ENCODE measurements at places on chromosomes 12 and 14. TPM values are rescaled to one million over a fixed set of nuclear protein-coding genes. Genes with fewer than 3 reads are reported as not detected.

GRCh38 chr12:16027002-16027401 lies 115.9 kb downstream of the DERA start:
- no peaks in the 10 kb centered on the region for H3K4me1 ChIP-seq
- no peak overlapping the region for H3K27ac ChIP-seq
- H3K27me3 ChIP-seq = no peaks in the 10 kb centered on the region

DNA sequence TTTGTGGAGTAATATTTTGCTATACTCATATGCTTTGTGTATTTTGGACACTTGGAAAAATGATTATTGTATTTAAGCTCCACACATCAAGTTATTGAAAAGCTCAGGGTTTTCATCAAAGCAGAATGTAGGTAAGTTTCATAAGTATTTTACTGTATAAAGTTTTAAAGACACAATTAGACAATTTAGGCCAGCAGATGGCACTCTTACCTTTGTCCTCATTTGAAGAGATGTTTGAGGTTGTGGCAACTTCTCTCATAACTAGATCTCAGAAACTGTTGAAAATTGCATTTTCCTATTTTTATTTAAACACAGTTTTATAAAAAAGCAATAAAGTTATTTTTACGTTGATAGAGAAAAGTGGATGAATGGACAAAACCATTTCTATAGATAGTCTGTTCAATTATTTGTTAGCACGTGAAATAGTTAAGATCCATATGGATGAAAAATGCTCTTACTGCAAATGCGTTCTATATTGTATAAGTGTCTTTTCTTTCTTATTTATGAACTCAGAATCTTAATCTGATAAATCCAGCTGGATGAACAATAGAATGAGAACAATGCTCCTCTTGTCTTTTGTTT lies 300.0 kb downstream of the AEBP2 start:
- H3K27ac ChIP-seq = no peak overlapping the region
- DNase-seq = no peak
- no peaks in the 10 kb centered on the region for H3K36me3 ChIP-seq
- no peaks in the 10 kb centered on the region for H3K4me1 ChIP-seq

DNA sequence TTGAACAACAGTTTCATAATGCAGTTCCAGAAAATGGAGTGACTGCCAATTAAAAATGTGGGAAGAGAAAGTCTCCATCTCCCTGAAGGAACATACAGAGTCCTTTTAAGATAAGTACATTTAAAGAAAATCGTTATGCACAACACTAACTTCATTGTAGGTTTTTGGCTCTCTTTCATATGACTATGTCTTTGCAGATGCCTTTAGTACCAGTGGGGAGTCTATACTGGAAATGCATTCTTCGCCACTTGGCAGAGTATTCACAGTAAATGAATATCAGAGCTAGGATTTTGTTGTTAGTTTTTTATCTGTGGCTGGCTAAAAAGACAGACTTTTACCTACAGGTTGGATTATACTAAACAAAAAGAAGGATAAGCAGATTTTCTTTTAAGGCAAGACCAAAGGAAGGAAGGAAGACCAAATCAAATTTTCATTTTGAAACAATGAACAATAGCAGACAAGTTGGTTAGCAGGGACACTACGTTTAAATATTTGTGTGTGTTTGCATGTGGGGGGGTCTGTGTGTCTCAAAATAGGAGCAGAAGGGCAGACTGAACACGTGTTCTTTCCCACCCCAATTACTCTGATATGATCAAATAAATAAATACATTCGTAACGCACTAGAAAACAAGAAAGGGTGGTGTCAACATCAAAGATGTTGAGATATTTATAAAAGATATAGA lies 124.5 kb downstream of the BTG1 start:
- no peaks in the 10 kb centered on the region for H3K36me3 ChIP-seq
- H3K27ac ChIP-seq = no peak overlapping the region
- H3K4me3 ChIP-seq = no peak overlapping the region
- no peak for DNase-seq
- no peaks in the 10 kb centered on the region for H3K27me3 ChIP-seq
- peaks cover 11% of the 10 kb centered on the region for H3K4me1 ChIP-seq

- DNase-seq = no peak
- H3K36me3 ChIP-seq = no peaks in the 10 kb centered on the region
- H3K27me3 ChIP-seq = no peaks in the 10 kb centered on the region
- no peaks in the 10 kb centered on the region for H3K4me1 ChIP-seq
- no peak overlapping the region for H3K27ac ChIP-seq
These were observed 47.4 kb downstream of the SLC35F4 start for GRCh38 chr14:57818511-57818910.

PAX9 gene
- 1.3 TPM for total RNA-seq

GRCh38 chr14:64137657-64138290 lies 156.4 kb downstream of the ESR2 start:
- peaks cover 91% of the 10 kb centered on the region for H3K36me3 ChIP-seq
- no peak for DNase-seq
- H3K4me1 ChIP-seq = no peaks in the 10 kb centered on the region
- H3K4me3 ChIP-seq = no peak overlapping the region
- no peak overlapping the region for H3K27ac ChIP-seq

- no peak for DNase-seq
- H3K4me3 ChIP-seq = no peak overlapping the region
- H3K36me3 ChIP-seq = no peaks in the 10 kb centered on the region
- no peaks in the 10 kb centered on the region for H3K4me1 ChIP-seq
- H3K27me3 ChIP-seq = no peaks in the 10 kb centered on the region
These were observed 173.4 kb upstream of the PZP start for GRCh38 chr12:9381619-9382018.
